ENCODE measurements at places on chromosomes 4 and X.

GRCh38 chrX:9149501-9150245 lies 115.7 kb upstream of the FAM9B start:
- no peak for DNase-seq

- no peak for DNase-seq
Observed at GRCh38 chr4:74884266-74884665, 48.6 kb upstream of the PARM1 start.

- no peak for DNase-seq
Observed at GRCh38 chrX:11341274-11342201, 48.3 kb downstream of the AMELX start.

- peak; percentile 5 for DNase-seq
Observed at GRCh38 chr4:41692717-41693345, 55.7 kb downstream of the PHOX2B start.

DNA sequence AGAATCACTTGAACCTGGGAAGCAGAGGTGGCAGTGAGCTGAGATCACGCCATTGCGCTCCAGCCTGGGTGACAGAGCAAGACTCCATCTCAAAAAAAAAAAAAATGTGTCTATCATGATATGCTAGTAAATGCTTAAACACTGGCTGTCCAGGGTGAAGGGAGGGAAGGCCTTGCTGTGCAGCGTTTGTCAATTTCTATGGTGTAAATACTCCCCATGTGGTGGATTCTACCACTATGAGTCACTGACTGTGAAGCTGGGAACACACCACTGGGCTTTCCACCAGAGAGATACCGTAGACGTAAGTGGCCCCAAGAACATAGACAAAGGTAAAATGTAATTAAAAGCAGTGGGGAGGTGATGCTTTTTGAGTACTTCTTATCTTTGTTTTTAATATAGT lies 51.3 kb upstream of the LEF1 start:
- DNase-seq, result no peak

DNA sequence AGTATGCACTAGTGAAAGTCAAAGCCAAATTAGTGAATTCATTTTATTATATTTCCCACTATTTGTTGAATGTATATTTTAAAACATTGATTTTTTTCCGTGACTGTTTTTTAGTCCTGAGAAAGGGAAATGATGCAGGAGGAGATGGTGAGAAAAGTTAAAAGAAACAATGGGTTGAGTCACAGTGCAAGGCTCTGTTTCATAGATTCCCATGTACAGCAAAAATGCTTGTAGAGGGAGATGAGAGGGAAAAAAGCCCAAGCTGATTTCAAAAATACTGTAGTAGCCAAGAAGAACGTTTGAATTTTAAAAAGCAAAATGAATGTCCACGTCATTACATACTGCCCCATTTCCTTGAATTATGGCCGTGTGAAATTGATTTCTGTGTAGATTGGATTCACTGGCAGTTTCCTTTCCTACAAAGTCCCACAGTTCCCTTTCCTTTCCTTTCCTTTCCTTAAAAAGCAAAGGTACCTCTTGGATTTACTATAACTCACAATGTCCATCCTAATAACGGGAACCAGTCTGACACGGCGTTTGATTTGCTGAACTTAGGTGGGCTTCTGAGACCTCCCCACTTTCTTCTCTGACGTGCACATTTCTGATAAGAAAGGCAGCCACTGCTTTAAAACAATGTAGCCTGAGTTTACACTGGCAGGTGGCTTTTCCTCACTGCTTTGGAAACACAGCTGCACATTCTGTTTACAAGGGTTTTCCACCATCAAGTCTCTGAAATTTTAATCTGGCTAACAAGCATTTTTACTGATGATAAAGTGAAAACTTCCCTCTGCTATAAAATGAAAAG lies 63.7 kb downstream of the SPCS3 start:
- no peak for DNase-seq

GRCh38 chrX:149495573-149496071 lies 9.5 kb downstream of the IDS start:
- DNase-seq, result no peak

DNA sequence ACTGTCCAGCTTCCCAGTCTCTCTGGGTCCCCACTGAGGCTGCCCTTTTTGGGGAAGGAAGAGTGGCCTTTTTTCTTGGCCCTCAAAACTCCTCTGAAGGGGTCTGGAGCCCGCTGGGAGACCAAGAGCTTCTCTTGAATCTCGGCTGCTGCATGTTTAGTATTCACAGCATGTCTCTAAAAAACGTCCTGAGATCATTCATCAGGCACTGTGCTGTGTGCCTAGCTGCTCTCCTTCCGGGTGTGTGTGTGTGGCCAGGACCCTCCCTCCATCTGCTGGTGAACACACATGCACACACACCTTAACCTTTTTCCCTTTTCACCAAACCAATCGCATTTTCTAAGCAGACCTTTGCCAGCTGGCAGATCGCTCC lies 841 bp upstream of the FRMPD3 start:
- no peak for DNase-seq

- DNase-seq, result no peak
Observed at GRCh38 chr4:151653548-151653918, 107.3 kb downstream of the GATB start.

DNA sequence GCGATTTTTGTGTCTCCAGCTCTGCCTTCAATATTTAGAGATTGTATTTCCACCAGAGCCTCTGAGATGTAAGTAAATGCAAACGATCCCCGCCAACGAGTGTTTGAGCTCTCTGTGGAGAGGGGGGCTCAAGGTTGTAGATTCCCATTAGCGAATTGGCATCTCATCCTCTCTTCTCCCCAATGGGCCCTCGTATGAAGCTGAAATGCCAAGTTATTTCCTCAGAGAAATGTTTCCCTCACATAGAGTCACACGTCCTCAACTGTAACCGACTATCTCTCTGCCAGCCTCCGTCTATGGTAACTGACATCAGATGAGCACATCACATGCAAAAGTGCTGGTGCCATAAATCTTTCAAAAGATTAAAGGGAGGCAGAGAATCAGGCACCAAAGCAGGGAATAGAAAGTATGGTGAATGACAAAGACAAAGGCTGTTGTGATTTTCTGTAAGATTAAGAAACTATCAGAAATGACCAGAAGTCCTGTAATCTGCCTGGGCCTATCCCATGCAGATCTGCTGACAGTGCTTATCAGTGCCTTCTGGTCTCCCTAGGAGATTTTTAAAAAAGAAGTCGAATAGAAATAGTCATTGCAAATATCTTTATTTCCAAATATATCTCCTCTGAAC lies 157.1 kb downstream of the PDGFRA start:
- DNase-seq, result no peak

- no peak for DNase-seq
Observed at GRCh38 chrX:140712413-140713173, 3.0 kb downstream of the LINC00632 start.

DNA sequence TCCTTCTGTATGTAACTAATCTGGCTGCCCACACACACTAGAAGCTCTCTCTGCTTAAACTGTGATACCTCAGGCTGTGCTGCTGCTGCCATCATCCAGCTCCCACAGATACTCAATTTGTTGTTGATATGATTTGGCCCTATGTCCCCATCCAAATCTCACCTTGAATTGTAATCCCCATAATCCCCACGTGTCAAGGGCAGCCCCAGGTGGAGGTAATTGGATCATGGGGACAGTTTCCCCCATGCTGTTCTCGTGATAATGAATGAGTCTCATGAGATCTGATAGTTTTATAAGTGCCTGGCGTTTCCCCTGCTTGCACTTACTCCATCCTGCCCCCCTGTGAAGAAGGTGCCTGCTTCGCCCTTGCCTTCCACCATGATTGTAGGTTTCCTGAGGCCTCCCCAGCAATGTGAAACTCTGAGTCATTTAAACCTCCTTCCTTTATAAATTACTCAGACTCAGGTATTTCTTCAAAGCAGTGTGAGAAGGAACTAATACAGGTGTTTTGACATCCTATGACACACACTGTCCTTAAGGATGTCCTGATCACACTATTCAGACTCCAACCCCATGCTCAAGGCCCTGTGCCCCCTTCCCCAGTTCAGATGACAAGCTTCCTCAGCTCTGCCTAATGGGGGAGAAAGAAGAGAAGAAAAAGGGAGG lies 2.9 kb upstream of the ATOH1 start:
- DNase-seq, result no peak

GRCh38 chrX:21972721-21973120 lies 32.2 kb downstream of the SMS start:
- no peak for DNase-seq

DNA sequence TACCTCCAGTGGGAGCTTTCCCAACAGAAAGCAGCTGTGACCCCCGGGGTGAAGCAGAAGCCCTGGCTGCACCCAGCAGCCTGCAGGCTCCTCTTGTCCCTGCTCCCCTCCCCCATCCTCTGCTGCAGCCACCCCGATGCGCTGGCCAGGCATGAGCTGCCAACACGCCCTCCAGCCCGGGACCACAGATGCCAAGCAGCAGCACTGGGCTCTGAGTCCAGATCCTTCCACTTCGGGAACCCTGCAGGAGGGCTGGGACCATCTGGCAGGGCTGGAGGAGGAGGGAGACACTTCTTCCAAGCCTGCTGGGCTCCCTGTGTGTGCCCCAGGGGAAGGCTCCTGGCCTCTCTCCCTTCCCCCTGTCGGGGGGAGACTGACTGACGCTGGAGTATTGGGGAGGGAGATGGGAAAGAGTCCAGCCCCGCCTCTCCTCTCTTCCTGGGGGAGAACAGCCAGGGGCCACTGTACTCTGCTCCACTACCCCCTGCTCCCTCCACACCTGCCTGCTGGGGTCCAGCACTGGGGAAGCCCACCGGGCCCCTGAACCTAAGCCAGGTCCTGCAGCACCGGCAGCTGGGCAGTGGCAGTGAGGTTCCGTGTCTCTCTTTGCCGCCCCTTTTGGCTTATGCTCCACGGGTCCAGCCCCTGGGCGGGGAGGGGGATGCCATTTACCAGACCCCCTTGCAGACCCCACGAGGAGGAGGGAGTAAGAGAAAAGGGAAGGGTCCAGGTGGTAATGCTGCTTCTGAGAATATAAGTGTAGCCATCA lies 55.7 kb downstream of the PPP2R2C start:
- no peak for DNase-seq

DNA sequence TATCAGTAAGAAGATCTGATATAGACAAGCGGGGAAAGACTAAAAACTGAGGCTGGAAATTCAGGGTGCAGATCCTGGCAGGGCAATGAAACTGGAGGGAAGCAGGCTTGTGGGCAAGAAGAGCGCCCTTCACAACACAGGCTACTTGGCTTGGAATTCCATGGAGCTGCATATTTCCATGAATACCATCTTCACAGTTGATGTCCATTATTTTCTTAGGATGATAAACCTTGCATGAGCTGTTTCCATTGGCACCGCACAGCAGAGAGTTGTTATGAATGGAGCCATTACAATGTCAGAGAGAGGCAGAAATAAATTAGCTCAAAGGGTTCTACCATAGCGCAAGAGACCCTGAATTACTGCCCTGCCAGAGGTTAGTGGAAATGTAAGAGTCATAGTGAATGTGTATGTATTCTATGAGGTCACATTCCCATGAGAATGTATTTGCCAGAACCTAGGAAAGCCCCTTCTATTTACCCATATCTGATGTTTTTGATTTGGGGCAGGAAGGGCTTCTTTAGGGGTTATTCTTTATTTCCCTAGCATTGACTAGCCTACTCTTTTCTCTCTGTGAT lies 215.6 kb downstream of the PALLD start:
- DNase-seq, result no peak

GRCh38 chr4:26302031-26302899 lies 18.5 kb upstream of the RBPJ start:
- DNase-seq, result no peak

- DNase-seq, result no peak
Observed at GRCh38 chr4:165190591-165191347, 16.6 kb upstream of the KLHL2 start.

GRCh38 chr4:63786171-63786570 lies 623.1 kb downstream of the TECRL start:
- DNase-seq, result no peak

- DNase-seq, result no peak
Observed at GRCh38 chrX:111661241-111661640, 19.7 kb upstream of the ALG13 start.

- DNase-seq, result no peak
Observed at GRCh38 chrX:149456476-149457245, 48.4 kb downstream of the IDS start.

DNA sequence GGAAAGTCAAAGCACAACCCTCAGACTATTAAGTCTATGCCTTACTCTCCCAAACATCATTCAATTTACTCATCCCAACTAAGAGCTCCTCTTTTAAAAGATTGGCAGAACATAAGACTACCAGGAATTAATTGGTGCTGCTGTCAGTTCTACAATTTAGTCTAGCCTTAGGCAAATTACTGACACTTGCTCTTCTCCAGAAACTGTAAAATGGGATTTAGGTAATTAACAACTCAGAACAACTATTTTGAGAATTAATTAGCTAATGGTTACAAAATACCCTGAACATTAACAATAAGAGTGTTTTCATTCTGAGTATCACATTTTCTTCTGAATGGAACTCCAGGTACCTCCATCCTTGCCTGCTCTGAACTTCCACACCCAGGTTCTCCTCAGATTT lies 36.2 kb upstream of the RBM47 start:
- DNase-seq, result no peak

DNA sequence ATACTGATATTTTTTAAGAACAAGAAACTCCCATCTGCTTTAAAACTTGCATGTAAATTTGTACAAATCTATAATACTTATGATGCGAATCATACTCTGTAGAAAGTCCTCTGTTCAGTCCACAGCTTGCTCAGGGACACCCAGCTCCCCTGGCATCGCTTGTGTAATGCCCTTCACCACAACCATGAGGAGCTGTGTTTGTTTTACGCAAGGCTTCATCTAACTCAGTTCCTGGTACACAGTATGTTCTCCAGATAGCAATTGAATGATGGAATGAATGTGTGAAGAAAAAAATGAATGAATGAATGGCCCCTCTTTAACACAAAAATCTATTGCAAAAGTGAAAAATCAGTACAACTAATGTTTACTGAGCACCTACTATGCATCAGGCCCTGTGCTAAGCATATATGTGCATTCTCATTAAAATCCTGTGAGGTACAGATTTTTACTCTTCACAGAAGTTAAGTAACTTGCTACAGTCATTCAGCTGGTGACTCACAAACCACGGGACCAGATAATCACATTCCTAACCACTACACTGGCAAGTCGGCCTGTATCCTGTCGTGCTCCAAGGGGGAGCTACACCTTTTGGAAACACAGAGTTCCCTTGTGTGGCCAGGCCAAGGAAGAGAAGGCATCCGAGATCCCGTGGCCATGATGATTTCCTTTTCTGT lies 58.7 kb upstream of the KDR start:
- DNase-seq, result no peak

DNA sequence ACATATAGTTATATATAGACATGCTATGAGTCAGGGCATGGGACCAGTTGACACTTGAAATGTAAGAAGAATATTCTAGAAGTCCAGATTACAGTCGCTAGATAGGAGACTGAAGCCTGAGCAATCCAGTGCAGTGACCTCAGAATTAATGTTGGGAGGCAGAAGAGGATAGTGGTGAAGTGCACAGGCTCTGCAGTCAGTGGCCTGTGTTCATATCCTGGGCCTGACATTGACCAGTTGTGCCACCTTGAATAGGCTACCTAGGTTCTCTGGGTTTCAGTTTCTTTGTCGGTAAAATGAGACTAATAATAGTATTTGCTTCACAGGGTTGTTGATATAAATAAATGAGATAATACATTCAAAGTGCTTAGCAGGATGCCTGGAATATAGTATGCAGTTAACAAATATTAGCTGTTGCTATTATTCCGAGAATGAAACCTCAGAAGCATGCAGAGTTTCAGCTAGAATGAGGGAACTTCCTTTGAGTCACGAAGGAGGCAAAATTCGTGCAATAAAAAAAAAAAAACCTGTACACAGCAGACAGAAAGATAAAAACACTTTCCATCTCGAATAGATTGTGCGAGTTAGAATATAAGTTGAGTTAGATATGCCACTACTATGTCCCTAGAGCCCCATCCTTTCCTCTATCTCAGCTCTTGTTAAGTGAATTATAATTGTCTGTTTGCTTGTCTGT lies 4.0 kb upstream of the SH2D1A start:
- DNase-seq, result no peak

GRCh38 chr4:41214825-41215146 lies 444 bp upstream of the APBB2 start:
- no peak for DNase-seq
